ENCODE measurements at places on chromosomes 3 and 15.

- no peak overlapping the region for H3K27ac ChIP-seq
- no peak for DNase-seq
- peaks cover 4% of the 10 kb centered on the region for H3K36me3 ChIP-seq
- H3K4me3 ChIP-seq, result no peak overlapping the region
- peaks cover 64% of the 10 kb centered on the region for H3K27me3 ChIP-seq
Measured at GRCh38 chr3:127488141-127488672, 102.3 kb downstream of the TPRA1 start.

DNA sequence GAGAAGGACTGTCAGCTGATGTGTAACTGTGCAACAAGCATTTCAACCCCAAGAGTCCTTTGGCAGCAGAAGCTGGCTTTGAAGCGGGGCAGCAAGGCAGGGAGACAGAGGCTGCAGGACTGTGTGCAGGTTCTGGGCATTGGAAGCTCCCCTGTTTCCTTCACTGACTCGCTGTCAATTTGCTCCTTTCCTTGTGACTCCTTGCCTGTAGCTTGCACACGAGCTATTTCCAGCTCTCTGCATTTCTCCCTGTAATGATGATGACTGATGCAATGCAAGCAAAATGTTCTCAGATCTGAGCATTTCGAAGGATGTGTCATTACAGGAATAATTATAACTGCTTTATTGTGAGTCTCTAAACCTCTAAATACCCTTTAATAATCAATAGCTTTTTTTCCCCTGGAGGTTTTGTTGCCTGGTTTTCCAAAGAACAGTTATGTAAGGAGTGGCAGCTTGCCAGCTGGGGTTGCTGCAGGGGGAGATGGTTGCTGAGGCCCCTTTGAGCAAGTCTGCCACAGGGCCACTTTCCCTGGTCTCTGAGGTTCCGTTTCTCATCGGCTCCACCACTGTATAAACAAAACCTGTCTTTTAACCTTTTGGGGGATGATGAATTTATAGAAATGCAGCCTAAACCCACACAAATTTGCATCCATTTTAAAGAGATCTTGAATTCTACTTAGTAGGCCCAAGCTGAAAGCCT is 2.8 kb downstream of the APOD start:
- H3K36me3 ChIP-seq, result no peaks in the 10 kb centered on the region
- peaks cover 6% of the 10 kb centered on the region for H3K4me1 ChIP-seq
- no peak overlapping the region for H3K27ac ChIP-seq
- H3K27me3 ChIP-seq, result no peaks in the 10 kb centered on the region
- no peak overlapping the region for H3K4me3 ChIP-seq

GRCh38 chr3:8952130-8952529 is 11.1 kb downstream of the RAD18 start:
- H3K4me1 ChIP-seq, result peaks cover 19% of the 10 kb centered on the region
- no peaks in the 10 kb centered on the region for H3K27me3 ChIP-seq
- H3K27ac ChIP-seq, result no peak overlapping the region
- H3K4me3 ChIP-seq, result no peak overlapping the region
- DNase-seq, result no peak

GRCh38 chr15:58788056-58788710 is 17.1 kb downstream of the MINDY2 start:
- DNase-seq, result no peak
- no peak overlapping the region for H3K4me3 ChIP-seq
- peaks cover 7% of the 10 kb centered on the region for H3K4me1 ChIP-seq
- peaks cover 11% of the 10 kb centered on the region for H3K36me3 ChIP-seq

DNA sequence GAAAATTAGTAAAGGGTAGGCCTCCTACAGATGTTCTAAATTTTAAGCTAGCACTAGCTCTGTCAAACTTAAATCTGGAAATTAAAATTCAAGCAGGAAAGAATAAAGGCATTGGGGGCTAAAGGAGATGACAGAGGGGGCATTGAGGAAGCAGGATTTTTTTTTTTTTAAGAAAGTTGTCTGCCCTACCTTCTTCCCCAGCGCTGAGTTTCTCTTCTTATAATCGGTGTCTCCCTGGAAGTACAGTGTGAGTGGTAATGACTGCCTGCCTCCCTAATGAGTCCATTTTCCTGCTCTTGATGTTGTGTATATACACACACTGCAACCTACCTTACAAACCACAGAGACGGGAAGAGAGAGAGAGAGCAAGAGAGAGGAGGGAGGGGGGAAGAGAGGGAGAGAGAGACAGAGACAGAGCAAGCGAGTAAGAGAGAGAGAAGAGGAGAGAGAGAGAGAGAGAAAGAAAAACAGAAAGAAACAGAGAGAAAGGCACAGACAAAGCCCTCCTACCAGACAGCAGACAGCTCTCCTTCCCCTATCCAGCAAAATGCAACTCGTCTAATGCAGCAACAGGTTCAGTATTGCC is 47.0 kb downstream of the ZBTB20 start:
- H3K4me3 ChIP-seq, result peak overlapping the region; percentile 92
- H3K27ac ChIP-seq, result peak overlapping the region; percentile 95
- H3K27me3 ChIP-seq, result no peaks in the 10 kb centered on the region
- H3K36me3 ChIP-seq, result peaks cover 3% of the 10 kb centered on the region
- H3K4me1 ChIP-seq, result peaks cover 27% of the 10 kb centered on the region

GRCh38 chr3:13043656-13044055 is 29.6 kb downstream of the IQSEC1 start:
- no peak overlapping the region for H3K4me3 ChIP-seq
- H3K27me3 ChIP-seq, result no peaks in the 10 kb centered on the region
- peaks cover 10% of the 10 kb centered on the region for H3K4me1 ChIP-seq
- H3K36me3 ChIP-seq, result no peaks in the 10 kb centered on the region

- peaks cover 13% of the 10 kb centered on the region for H3K4me1 ChIP-seq
- peaks cover 91% of the 10 kb centered on the region for H3K27me3 ChIP-seq
- DNase-seq, result no peak
- H3K36me3 ChIP-seq, result peaks cover 6% of the 10 kb centered on the region
- H3K27ac ChIP-seq, result peak overlapping the region; percentile 32
- no peak overlapping the region for H3K4me3 ChIP-seq
Measured at GRCh38 chr3:124556636-124557035, 173.6 kb upstream of the UMPS start.

DNA sequence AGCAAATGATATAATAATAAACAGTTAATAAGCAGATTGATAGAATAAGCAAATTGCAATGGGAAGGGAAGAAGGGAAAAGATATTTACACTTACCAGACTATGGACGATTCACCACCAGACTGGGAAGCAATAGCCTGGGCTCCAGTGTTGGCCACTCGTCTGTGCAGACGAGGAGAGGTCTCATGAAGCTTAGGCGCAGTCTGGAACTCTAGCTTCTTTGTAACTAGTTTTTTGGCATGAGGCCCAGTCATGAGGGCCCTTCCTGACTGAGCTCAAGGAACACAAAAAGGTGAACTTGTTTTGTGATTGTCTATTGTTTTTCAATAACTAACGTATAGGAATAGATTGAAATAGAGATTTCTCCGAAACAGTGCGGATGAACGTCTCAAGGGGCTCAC is 63.3 kb upstream of the GATM start:
- no peaks in the 10 kb centered on the region for H3K36me3 ChIP-seq
- DNase-seq, result no peak
- H3K4me1 ChIP-seq, result no peaks in the 10 kb centered on the region

GRCh38 chr3:129502641-129503408 is 25.6 kb upstream of the RHO start:
- H3K36me3 ChIP-seq, result peaks cover 5% of the 10 kb centered on the region
- H3K27me3 ChIP-seq, result no peaks in the 10 kb centered on the region
- no peaks in the 10 kb centered on the region for H3K4me1 ChIP-seq
- no peak for DNase-seq
- no peak overlapping the region for H3K4me3 ChIP-seq

DNA sequence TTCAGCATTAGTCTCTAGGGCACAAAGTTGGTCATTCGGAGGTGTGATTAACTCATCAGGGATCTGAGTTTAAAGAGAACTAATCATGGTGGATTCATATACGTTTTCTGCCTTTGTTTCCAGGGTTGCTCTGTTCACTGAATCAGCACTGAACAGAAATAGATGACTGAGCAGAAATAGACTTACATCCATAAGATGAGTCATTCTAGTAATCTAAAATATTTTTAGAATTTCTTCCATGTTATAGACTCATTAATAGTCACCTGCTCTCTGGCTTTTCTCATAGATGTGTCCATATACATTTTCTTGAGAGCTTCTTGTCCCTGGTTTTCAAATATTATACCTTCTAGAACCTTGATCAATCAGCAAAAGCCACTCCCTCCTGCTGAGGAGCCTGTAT is 837.6 kb upstream of the DPPA4 start:
- no peaks in the 10 kb centered on the region for H3K27me3 ChIP-seq
- DNase-seq, result no peak
- H3K4me1 ChIP-seq, result peaks cover 2% of the 10 kb centered on the region

DNA sequence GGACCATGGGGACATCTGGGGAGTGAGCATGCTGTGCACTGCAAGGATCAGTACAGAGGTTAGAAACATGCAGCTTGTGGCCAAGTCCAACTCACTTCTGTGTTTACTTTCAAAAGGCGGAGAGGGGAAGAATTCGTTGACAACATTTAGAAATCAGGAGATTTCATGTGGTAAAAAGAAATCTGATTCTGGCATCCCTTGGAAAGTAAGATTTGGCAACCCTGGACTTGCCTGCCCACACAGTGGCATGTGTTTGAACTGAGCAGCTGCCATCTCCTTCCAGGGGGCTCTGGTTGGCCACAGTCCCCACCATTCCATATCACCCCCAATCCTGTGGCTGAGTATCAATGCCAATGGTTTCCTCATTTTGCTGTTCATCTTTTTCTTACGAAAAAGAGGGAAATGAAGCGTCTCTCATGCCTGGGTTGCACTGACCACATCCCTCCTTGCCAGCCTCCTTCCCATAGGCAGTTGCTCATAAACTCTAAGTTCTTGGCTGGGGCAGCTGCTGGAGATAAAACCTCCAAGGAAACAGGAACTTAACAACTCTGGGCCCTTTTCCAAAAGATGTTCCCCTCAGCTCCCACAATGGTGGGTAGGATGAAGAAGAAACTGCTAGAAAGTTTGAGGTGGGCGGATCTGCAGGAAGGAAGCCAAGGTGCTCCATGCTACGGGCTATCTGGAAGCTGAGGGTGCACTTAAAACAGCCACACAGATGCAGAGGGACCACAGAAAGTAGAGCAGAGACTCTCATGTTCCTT is 29.2 kb downstream of the SLC6A11 start:
- H3K4me3 ChIP-seq, result no peak overlapping the region
- DNase-seq, result no peak
- H3K27me3 ChIP-seq, result peaks cover 42% of the 10 kb centered on the region
- H3K27ac ChIP-seq, result peak overlapping the region; percentile 14
- no peaks in the 10 kb centered on the region for H3K4me1 ChIP-seq
- peaks cover 3% of the 10 kb centered on the region for H3K36me3 ChIP-seq

DNA sequence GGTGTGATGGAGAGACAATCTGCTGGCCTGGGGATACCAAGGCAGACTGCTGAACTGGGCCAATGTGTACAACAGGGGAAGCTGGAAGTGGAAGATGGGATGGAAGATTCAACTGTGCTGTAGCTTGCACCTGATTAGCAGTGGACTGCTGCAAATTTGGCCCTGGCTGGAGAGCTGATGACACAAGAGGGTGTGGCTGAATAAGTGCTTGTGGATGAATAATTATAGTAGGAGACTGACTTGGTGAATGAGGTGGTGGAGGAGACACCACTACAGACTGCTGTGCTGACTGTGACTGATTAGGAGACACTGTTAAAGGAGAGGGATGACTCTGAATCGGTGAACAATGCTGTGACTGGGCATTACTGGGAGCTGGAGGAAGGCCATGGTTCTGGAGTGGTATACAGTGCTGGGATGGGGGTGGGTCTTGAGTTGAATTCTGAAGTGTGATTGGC is 52.5 kb downstream of the PHC3 start:
- H3K27ac ChIP-seq, result peak overlapping the region; percentile 83
- peaks cover 8% of the 10 kb centered on the region for H3K36me3 ChIP-seq
- DNase-seq, result no peak

DNA sequence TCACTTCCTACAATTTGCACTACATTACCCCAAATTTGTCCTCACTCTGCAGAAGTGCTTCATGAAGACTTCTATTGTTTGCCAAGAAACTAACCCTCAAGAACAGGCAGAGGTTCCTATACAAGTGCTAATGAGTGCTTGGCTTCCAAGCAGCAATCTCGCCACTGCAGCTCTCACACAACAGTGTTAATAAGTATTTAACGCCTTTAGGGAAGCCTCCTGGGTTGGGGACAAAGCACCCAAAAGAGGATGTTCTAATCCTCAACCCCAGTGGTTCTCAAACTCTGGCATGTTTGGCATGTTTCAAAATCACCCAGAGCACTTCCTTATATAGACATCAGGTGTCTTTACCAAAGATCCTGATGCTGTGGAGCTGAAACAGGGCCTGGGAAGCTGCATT is 64.6 kb downstream of the ZIC4 start:
- no peak overlapping the region for H3K27ac ChIP-seq
- no peaks in the 10 kb centered on the region for H3K4me1 ChIP-seq
- H3K36me3 ChIP-seq, result no peaks in the 10 kb centered on the region
- no peak overlapping the region for H3K4me3 ChIP-seq
- H3K27me3 ChIP-seq, result no peaks in the 10 kb centered on the region
- DNase-seq, result no peak

DNA sequence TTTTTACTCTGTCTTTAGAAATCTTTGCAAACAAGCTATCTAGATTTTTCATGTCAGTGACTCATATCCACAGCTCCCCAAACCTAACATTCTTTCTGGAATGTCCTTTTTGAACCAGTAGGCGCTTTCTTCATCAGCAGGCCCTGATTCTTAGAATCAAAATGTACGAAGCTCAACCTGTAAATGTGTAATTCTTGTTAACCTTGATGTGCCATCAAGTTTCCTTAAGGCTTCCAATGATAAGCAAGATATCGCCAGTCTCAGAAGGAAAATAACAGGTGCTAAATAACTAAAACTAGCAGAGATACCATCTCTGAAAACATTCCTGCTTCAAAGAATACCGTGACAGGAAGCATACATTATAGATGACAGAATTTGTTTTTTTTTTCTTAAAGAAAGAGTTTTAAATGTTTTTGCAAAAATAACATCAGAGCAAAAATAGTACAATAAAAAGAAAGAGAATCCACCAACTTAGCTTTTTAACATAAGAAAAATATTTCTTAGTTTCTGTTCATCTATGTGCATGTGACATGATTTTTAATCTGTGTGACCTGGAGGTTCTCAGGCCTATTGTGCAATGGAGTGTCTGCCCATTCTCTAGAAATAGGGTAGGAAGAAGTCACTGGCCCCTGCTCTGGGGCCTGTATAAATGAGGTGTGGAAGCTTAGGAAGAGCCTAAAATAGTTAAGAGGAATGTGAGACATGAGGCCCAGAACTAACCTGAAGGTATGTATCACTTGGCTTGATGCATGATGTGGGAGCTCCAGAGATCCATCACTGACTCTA is 14.7 kb upstream of the SECISBP2L start:
- no peak for DNase-seq
- no peak overlapping the region for H3K27ac ChIP-seq
- H3K36me3 ChIP-seq, result no peaks in the 10 kb centered on the region
- H3K27me3 ChIP-seq, result peaks cover 4% of the 10 kb centered on the region
- H3K4me1 ChIP-seq, result peaks cover 2% of the 10 kb centered on the region

DNA sequence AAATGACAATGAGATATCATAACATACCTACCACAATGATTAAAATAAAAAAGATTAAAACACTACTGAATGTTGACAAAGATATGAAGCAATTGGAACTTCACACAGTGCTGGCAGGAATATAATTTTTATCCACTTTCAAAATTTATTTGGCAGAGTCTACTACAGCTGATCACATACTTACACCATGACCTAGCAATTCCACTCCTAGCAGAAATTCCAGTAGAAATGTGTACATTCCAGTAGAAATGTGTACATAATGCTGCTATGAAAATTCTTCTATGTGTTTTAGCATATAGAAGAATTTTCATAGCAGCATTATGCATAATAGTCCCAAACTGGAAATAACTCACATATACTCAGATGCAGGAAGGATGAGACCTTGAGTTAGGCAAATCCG is 43.5 kb downstream of the IFT57 start:
- H3K36me3 ChIP-seq, result peaks cover 9% of the 10 kb centered on the region
- H3K4me3 ChIP-seq, result no peak overlapping the region
- H3K4me1 ChIP-seq, result peaks cover 18% of the 10 kb centered on the region
